Adrenal gland (tissue), 19 donors: ENCODE measurements at places on chromosomes 7 and 10.

GRCh38 chr7:74365322-74366022 is 76.3 kb downstream of the CLIP2 start:
- DNase-seq: peak; percentile 73

GRCh38 chr7:127252778-127253280 is at the start of gene GRM8:
TSS of gene GRM8 (minus strand) at chr7:127252941.
- peak; percentile 46 for DNase-seq

DNA sequence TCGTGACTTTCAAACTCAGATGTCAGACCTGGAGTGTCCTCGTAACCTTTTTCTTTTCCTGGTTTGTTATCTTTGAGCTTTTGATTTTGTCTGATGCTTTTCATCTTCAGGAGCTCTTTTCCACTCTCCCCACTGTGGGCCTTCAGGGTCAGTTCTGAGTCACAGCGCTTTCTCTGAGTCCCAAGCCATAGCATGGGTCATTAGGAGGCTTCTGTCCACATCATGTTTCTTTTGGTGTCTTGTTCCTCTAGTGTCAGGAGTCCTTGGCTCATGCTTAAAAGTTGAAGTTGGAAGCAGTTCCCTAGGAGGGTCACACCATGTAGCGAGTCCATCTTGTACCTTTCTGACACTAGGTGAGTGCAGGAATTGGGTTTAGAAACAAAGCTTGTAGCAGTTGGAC is 40.3 kb downstream of the DAGLB start:
- DNase-seq: peak; percentile 76

DNA sequence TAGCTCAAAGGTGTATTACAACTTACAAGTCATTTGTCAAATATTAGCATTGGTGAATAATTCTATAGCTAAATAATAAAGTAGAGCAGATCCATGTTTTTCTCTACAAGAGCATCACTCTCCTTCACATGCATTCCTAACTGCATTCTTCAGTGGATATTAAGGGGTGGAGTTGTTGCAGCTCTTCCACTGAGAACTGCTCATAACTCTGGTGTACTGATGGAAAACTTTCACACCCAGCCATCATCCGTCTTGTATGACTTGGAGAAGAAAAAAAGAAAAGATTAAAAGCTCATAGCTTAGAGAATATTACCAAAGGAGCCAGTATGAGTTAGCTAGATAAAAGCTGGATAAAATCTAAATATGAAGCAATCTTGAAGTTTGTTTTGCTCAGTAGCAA is 10.2 kb upstream of the FAM13C start:
- no peak for DNase-seq

- no peak for DNase-seq
Observed at GRCh38 chr7:75559355-75559975, 67.3 kb downstream of the SPDYE5 start.

DNA sequence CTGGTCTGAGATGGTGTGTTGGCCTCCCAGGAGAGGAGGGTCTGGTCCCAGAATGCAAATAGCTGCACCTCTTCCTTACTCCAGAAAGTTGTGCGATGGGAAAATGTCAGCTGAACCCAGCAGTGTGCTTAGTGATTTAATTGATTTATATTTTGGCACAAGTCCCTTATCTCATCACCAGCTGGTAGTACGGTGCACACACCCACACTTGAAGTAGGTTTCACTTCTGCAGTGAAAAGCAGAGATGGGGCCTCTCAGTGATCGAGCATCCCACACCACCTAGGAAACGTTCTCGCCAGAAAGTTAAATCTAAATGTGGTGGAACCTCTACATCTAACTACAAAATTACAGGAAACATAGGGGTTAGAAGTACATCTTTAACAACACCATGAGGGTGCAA is 80.4 kb downstream of the UBE3C start:
- DNase-seq: no peak

DNA sequence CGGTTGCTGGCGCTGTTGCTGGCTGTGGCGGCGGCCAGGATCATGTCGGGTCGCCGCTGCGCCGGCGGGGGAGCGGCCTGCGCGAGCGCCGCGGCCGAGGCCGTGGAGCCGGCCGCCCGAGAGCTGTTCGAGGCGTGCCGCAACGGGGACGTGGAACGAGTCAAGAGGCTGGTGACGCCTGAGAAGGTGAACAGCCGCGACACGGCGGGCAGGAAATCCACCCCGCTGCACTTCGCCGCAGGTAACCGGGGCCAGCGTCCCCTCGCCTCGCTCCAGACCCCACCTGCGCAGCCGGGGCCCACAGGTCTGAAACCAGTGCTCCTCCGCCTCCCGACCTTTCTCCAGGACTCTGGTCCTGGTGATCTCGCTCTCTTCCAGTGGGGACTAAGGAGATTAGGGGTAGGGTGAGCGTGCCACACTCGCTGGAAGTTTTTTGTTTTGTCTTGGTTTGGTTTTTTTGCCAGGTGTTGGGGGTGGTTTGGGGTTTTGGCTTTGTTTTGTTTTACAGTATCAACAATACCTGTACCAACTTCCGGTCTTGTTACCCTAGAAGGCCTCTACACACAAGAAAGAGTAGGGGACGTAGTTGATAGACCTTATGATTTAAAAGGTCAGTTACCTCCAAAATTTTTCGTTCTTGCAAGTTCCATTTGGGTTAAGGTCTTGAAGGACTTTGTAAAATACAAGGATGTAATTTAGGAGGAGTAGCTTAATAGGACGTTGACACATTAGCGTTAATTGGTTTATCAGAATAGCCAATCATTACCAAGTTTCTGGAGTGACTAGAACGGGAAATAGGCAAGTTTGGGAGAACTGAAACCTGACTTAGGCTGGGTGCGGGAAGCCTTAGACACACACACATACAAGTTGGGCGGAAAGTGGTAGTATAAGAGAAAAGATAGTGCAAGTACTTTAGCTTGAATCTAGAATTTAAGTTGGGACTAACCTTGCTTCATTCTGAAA is 704 bp downstream of the TNKS2 start:
- peak; percentile 41 for DNase-seq

DNA sequence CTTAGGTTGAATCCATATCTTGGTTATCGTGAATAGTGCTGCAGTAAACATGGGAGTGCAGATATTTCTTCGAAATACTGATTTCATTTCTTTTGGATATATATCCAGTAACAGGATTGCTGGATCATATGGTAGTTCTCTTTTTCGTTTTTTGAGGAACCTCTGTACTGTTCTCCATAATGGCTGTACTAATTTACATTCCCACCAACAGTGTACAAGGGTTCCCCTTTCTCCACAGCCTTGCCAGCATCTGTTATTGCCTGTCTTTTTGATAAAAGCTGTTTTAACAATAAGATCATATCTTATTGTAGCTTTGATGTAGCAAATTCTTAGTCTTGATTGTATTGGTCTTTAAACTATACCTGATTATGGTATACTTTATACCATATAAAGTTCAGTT is 45.3 kb downstream of the ZNRF2 start:
- no peak for DNase-seq

DNA sequence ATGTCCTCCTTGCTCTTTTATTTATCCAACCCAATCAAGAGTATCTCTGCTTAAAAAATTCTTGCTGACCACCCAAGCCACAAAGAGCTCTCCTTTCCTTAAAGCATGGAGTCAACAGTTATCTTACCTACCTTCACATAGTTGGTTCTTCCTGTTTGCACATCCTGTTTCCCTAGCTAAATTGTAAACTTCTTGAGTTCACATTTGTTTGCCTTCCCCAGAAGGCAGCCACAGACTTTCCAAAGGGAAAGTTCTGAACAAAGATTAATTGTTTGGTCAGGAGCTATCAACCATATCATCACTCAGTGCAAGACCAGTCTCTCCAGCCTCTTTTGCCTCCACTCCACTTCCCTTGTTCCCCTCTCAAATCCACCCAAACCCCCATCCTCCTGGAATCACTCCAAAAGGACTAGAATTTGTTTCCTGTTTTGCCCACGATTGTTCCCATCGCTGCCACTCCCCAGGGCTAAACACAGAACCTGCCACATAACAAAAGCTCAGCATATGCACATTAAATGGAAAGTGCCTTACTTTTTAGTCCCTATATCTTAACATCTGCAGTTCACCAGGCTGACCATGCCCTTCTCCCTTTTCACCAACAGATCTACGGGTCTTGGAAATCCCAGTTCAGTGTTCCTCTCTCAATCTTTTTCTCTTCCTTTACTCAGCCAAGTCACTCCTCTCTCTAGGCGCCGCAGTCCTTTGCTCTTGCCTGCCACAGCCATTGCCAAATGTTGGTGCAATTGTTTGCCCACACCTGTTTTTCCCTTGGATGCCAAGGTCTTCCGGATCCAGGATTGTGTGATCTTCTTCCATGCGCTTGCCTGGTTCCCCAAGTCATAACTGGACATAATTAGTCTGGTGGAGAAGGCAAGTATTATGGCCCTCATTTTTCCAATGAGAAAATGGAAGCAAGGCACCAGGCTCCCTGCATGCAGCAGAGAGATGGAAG is 265.5 kb downstream of the KCNMA1 start:
- DNase-seq: no peak

GRCh38 chr10:60384708-60385398 is 4.8 kb downstream of the ANK3 start:
- peak; percentile 9 for DNase-seq

DNA sequence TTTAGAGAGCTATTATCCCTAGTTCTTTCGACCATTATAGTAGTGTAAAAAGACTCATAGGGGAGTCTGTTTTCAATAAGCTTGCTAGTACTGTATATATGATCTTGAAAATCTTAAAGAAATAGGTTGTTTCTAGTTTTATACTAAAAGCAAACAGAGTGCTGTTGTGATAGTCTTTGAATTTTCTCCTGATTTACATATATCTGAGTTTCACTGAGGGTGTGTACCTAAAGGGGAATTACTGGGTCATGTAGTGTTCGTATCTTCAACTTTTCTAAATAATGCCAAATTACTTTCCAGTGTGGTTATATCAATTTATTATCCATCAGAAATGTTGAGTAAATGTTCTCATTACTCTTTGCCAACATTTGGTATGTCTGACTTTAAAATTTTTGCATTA is 70.8 kb upstream of the BAMBI start:
- DNase-seq: no peak

DNA sequence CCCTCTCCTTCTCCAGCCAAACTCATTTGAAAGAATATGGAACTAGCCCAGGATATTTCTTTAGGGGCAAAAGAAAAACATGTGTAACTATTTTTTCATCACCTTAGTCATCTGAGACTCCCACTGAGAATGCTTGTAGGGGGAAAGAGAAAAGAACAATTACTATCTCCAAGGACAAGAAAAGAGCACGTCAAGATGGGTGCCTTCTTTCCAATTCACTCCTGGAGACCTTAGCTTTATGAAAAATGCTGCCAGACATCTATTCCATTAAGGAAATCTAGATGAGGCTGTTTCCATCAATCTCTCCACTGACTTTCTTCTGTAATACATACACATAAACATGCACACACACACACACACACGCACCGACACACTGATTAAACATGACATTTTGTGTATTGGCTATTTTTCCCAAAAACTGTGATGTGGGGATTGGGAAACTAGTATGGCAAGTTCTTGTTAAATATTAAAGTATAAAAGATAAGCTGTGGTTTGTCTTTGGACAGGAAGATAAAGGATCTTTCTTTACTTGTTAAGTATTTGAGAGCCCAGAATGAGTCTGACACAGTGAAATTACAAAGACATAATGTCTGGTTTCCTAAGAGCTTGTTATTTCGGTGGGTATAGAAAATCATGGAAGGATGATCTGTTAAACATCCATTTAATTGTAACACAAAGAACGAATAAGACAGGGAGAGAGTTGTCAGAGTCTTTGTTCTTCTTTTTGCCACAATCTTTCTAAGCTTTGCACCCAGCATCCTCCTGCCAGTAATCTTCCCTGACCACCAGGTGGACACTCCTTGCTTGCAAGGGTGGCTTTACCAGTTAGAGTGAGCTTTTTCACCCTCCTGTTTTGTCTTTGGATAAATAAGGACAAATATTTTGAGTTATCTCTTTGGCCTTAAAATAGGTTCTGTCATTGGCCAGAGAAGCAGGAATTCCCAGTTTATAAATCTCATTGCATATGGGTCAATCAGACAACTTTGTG is 177.3 kb upstream of the TMEM72 start:
- no peak for DNase-seq

DNA sequence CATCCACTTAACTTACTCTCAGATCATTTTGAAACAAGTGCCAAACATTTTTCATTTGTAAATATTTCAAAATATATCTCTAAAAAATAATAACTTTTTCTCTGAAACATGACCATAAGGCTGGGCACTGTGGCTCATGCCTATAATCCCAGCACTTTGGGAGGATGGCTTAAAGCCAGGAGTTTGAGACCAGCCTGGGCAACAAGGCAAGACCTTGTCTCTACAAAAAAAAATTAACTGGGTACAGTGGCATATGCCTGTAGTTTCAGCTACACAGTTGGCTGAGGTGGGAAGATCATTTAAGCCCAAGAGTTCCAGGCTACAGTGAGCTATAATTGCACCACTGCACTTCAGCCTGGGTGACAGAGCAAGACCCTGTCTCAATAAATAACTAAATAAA is 36.4 kb downstream of the USP54 start:
- no peak for DNase-seq

- DNase-seq: no peak
Observed at GRCh38 chr10:111125102-111125501, 48.3 kb downstream of the ADRA2A start.

GRCh38 chr10:89274928-89275327 is 23.4 kb upstream of the LIPA start:
- no peak for DNase-seq

- no peak for DNase-seq
Observed at GRCh38 chr7:69941077-69941651, 342.9 kb downstream of the AUTS2 start.

- DNase-seq: no peak
Observed at GRCh38 chr7:55244006-55244745, 121.0 kb upstream of the LANCL2 start.
